ENCODE measurements at places on chromosomes 16 and 17.

DNA sequence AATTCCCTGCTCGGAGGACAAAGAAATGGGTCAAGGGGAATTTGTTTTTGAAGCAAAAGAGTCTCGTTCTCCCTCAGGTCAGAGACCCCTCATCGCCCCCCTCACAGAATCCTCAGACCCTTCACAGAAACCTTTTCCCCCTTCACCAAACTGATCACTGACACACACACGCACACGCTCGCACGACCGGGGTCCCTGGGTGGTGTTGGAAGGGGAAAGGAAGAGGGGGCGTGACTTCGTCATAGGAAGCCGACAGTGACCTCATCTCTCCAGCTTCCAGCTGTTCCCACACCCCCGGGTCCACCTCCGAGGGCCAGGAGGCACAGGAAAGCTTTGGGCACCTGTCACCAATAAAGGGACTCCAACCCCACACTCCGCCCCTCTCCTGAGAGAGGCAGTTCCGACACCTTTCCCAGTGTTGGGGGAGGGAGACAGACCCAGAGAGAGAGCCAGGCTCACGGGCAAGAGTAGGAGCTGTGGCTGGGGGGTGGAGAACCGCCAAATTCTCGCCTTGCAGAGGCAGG is 1.2 kb downstream of the ASGR1 start:
- no peak for DNase-seq

- DNase-seq, result no peak
Observed at GRCh38 chr17:65956814-65957213, 235.1 kb downstream of the CEP112 start.

DNA sequence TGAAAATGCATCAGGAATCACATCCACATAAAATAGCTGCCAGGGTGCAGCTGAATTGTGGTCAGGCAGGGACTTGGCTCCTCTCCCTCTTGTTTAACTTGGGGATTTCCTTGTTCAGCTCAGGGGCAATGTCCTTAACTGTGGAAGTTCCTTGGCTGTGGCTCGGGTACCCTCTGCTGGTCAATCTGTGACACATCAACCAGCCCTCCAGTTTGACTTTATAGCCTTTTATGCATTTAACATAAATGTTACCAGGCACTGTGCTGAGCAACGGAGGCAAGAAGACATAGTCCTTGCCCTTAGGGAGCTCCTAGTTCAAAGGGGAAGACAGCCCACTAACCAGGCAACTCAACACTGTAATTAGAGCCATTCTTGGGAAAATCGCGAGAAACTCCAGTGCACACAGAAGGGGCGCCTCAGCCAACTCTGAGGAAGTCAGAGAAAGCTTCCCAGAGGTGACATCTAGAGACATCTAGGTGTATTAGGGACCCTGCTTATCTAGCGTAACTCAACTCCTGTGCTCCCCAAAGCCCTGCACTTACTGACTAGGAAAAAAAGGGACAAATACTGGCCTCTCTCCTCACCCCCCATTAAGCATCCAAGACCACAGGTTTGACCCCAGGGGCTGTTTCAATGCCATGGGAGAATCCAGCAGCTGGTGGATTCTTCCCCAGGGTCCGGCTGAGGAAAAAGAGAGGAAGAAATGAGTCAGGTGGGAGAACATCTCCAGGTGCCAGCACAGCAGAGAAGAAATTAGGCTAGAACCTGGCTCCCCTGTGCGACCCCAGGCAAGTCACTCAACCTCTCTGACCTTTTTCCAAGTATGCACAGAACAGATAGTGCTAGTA is 17.3 kb upstream of the EEF2K start:
- DNase-seq, result peak; percentile 66

DNA sequence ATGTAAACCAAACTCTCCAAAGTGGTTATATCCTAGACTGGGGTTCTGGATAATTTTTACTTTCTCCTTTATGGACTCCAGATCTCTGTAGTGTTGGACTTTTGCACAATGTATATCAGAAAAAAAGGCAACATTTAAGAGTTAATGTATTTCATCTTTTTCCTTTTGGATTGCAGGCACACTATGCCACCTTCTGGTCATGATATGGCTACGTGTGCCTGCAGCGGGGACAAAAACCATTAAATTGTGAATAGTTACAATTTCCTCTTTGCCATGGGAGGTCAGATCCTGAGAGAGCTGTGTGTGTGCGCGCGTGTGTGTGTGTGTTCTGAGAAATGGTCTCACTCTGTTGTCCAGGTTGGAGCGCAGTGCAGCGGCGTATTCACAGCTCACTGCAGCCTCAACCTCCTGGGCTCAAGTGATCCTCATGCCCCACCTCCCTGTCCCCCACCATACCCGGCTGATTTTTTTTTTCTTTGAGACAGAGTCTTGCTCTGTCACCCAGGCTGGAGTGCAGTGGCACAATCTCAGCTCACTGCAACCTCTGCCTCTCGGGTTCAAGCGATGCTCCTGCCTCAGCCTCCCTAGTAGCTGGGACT is 4.3 kb upstream of the SGF29 start:
- DNase-seq, result no peak

- no peak for DNase-seq
Observed at GRCh38 chr17:17082878-17083277, 40.6 kb downstream of the MPRIP start.

- peak; percentile 52 for DNase-seq
Observed at GRCh38 chr17:77129568-77130301, 11.0 kb upstream of the SEC14L1 start.
